ENCODE measurements at places on chromosomes 16 and 17.

GRCh38 chr16:3842994-3843393 lies 37.5 kb downstream of the CREBBP start:
- no peak for DNase-seq

DNA sequence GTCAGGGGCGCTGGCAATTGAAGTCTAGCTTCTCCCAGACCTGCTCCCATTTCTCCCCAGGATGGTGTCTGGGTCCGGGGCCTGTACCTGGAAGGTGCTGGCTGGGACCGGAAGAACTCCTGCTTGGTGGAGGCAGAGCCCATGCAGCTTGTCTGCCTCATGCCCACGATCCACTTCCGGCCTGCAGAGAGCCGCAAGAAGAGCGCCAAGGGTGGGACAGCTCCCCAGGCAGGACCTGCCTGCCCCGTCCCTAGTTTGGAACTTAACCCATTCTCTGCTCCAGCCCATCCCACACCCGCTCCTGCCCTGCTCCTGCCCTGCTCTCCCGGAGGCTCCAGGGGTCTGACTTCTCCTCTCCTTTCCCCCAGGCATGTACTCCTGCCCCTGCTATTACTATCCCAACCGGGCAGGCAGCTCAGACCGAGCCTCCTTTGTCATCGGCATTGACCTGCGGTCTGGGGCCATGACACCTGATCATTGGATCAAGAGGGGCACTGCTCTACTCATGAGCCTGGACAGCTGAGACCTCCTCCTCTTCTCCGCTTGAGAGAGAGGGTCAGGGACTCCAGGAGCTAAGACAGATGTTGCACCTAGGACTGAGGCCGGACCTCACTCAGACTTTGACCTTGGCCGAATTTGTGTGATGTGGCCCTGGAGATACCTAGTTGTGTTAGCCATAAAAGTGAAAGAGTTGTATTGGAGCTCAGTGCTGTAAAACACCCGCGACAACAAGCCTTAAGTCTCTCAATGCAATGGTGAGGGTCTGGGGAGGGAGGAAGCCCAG lies 814 bp upstream of the KDM6B start:
- DNase-seq: no peak

DNA sequence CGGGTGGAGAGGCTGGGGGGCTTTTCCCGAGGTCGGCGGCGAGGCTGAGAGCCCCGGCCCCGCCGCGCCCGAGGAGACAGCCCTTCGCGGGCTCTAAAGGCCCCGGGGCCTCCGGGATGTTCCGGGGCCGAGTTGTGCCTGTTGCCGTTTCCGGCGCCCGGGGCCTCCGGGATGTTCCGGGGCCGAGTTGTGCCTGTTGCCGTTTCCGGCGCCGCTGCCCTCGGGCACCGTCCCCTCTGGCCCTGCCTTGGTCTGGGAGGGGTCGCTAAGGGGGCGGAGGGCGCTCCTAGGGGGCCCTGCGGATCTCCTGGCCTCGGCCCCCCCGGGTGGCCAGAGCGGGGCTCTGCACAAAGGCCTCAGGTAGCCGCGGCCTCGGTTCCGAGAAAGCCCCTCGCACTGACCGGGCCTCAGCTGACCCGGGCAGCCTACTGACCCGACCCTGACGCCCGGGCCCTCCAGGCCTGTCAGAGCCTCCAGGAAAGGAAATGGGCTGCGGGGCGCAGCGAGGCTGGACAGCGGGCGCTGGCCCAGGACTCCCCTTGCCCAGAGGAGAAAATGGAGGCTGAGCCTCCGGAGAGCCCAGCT lies 24.2 kb downstream of the ACTG1 start:
- no peak for DNase-seq

DNA sequence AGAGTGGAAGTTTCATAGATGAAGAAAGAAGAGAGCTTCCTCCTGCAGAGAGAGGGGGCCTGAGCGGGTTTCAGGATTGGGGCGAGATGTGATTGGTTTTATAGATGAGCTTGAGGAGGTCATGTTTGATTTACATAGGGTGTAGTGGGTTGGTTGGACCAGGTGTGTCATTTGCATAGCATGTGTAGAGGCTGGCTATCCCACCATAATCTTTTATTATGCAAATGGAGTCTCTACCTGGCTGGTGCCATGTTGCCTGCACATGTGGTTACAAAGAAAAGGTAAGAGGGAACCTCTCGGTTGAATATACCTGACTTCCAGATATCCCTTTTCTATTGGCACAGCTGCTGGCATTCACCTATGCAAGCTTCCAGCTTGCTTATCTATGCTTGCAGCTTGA lies 228.1 kb downstream of the BCAS3 start:
- DNase-seq: no peak

- DNase-seq: no peak
Observed at GRCh38 chr17:63976702-63977101, 4.0 kb upstream of the SCN4A start.

GRCh38 chr16:87493608-87494280 lies 920 bp upstream of the ZCCHC14 start:
- no peak for DNase-seq

- no peak for DNase-seq
Observed at GRCh38 chr16:4890686-4891085, 43.4 kb downstream of the UBN1 start.

GRCh38 chr16:273547-274421 lies 2.0 kb downstream of the RGS11 start:
- DNase-seq: no peak

- DNase-seq: no peak
Observed at GRCh38 chr16:86581458-86581857, 3.1 kb downstream of the FOXL1 start.

- DNase-seq: no peak
Observed at GRCh38 chr16:10728003-10728887, 15.4 kb upstream of the NUBP1 start.

GRCh38 chr16:48101069-48101674 lies 54.6 kb downstream of the ABCC12 start:
- no peak for DNase-seq

DNA sequence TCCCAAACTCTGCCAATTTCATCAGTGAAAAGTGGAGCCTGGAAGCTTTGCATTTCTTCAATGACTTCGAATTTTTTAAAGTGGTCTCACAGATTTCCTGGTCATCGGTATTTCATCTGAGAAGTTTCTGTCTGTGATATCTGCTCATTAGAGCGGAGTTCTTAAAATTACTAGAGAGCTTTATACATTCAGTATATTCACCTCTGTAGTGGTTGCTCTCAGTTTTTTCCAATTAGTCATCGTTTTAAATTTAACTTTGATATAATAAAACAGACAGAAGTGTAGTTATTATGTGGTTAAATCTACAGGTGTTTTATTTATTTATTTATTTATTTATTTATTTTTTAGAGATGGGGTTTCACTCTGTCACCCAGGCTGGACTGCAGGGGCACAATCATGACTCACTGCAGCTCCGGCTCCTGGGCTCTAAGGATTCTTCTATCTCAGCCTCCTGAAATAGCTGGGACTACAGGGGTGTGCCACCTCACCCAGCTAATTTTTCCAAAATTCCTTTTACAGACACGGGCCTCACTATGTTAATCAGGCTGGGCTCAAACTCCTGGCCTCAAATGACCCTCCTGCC lies 16.0 kb downstream of the ARHGAP17 start:
- no peak for DNase-seq

DNA sequence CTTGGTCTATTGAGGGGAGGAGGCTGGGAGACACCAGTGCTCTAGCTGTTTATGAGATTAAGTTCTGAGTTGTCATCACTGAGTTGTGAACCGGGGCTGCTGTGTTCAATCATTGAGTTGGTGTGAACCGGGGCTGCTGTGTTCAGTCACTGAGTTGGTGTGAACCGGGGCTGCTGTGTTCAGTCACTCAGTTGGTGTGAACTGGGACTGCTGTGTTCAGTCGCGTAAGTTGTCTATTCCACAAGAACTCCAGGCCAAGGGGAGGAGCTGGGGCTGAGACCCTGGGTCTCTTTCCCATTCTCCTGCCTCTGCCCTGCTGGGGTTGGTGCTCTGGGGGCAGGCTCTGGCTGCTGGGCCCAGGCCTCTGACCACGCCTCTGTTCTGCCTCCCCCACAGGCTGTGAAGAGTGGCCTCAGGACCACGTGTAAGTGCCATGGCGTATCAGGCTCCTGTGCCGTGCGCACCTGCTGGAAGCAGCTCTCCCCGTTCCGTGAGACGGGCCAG lies 24.5 kb downstream of the WNT9B start:
- no peak for DNase-seq

DNA sequence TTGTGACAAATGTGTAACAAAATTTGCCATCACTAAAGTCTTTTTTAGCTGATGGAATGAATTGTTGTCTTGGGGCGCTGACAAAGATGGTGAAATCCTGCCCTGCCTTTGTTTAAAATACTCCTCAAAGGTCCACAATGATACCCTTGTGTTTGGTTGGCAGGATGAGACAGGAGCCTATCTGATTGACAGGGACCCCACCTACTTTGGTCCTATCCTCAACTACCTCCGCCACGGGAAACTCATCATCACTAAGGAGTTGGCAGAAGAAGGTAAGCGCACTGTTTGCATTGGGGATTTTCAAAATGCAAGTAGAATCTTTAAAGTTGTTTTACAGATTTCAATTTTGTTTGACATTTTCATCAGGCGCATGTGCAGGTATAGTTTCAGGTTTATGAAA lies 2.0 kb downstream of the KCTD2 start:
- DNase-seq: no peak

DNA sequence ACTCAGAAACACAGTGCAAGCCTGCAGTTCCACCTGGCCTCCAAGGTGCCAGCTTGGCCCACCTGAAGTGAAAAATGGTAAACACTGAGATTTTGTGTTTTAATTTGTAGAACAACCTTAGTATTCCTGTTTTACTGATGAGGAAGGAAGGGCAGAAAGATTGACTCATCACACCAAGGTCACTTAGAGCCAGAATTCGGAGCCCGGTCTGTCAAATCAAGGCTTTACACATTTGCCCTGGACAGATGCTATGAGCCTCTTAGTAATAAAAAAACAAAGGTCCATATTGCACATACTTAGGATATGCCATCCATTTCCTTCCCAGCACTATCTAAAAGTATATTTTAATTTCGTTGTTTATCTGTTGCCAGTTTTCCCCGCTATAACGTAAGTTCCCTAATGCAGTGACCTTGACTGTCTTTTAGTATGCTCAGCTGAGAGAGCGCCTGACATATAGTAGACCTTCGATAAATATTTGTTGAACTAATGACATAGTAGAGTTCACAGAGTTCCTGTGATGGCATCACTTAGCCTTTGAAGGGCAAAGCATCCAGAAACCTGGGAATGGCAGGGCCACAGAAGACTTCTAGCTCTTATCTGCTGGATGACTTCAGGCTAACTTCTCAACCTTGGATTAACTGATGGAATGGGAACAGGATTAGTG lies 7.2 kb upstream of the TBKBP1 start:
- no peak for DNase-seq

DNA sequence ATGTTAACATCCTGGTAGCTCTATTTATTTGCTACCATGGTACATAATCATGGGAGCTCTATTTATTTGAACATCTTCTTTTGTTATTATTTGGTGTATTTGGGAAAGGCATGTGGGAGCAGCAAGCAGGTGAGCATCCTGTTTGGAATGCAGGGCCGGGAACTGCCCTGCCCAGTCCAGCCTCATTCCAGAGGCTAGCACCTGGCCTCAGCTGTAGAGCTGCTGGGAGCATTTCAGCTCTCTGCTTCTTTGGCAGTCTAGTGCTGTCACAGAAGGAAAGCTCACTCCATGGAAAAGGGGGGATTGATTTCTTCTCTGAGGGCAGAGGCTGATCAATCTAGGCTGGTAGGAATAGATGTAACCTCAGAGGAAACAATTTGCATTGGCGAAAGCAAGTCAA lies 112.5 kb downstream of the WWOX start:
- no peak for DNase-seq

DNA sequence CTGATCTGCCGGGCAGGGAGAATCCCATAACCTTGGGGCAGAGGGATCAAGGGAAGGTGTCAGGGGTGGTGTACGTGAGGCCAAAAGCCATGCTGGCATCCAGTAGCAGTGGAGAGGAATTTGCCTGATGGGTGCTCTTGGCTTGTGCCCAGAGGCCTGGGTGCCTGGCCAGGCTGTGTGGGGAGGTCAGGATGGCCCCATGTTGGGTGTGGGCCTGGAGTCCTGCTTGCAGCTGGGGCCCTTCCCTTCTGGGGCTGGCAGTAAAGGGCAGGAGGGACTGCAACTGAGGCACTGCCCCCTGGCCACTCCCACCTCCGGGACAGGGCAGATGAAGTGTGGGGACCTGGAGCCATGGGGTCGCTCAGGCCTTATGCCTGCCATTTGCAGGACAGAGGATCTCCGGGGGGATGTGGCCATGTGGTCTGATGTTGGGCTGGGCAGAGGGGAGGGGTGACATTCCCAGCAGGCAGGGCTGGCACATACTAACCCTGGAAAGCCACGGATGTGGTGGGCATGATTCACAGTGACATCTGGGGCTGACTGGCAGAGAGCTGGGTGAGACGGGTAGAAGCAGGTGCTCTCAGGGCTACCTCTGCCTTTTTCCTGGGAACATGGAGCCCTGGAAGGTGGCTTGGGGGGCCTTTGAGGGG lies 3.5 kb downstream of the FMNL1 start:
- no peak for DNase-seq

DNA sequence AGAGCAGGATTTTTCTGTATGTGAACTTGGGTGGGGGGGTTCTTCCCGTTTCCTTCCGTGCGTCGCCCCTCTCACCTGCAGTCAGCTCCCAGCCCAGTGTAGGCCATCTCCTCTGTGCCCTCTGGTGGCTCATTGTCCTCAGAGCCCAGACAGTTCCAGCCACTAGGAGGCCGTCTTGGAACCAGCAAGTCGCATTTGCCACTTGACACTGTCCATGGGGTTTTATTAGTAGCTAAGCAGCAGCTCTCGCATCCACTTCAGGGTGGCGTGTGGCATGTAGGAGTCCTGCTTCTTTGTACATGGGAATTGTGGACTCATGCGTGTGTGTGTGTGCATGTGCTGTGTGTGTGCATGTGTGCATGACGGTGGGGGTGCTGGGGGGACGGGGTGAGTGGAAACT lies 74.0 kb downstream of the SEC14L1 start:
- peak; percentile 46 for DNase-seq

DNA sequence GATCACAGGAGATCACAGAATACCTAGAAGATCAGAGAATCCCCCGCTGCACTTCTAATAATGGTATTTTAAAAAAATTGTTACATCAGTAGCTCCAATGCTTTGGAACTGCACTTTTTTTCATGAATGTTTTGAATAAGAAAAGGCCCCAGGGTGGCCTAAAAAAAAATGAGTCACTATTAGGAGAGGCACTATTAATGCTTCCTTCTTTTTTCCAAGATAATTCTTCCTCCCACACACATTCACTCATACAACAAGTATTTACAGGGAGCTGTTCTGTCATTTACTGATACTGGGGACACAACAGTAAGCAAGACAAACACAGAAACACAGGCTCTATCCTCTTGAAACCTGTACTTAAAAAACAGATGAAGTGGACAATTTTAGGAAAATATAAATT lies 675 bp upstream of the PDZD9 start:
- DNase-seq: no peak
